T follicular helper cell (primary cell): ENCODE measurements at places on chromosomes 6 and 20.

DNA sequence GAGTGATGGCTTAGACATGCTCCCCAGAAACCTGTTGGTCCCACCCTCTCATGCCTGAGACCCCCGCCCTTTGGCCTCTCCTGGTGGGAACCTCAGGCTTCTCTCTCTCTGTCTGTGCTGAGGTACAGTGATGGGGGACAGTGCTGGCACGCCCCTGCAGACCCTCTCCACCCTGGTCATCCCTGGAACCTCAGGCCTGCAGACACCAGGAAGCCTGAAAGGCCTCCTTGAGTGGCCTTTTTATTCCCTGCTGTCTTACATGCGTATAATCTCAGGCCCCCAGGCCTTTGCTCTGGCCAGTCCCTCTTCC is 78.5 kb upstream of the MAFB start:
- DNase-seq = no peak

DNA sequence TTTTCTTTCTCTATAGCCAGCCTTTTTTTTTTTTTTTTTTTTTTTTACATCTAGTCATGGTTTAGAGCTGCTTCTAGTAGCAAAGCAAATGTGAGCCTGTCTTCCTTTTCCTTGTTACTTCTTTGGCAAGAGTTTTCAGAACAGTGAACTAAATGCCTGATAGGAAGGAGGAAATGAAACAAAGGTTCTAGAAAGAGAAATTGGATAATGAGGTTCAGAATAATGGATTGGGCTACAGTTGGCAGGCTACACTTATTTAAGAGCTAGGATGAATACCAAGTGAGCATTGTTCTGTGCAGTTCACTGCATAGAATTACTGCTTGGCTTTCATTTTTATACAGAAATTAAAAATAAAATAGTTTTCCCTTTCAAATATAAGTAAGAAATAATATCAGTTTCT is 78.6 kb downstream of the HIVEP1 start:
- DNase-seq = no peak

DNA sequence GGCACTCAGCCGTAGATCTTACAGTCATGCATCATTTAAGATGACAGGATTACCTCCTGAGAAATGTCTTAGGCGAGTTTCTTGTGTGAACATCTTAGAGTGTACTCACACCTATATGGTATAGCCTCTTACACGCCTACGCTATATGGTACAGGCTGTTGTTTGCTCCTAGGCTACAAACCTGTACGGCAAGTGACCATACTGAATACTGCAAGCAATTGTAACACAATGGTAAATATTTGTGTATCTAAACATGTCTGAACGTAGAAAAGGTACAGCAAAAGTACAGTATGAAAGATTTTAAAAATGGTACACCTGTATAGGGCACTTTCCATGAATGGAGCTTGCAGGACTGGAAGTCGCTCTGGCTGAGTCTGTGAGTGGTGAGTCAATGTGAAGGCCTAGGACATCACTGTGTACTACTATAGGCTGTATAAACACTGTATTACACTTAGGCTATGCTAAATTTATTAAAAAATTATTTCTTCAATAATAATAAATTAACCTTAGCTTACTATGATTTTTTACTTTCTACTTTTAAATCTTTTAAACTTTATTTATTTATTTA is 541 bp upstream of the IL20RA start:
- no peak for DNase-seq

- no peak for DNase-seq
Measured at GRCh38 chr6:144248476-144249301, 36.4 kb upstream of the UTRN start.

DNA sequence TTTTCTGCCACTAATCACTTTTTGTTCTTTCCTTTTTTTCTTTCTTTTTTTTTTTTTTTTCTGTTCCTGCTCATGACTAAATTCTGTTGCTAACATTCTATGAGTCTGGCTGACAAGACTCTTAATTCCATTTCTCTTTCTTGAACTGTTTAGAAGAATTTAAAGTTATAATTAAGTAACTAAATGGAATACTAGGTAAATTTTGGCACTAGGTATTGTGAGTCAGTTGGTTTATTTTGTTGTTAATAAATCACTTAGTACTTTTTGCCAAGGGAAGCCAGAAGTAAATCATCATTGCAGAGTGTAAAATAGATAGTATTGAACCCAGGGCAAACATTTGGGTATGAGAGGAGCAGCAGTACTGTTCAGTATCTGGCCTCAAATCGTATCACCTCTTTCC is 42.0 kb upstream of the PRDM1 start:
- no peak for DNase-seq

DNA sequence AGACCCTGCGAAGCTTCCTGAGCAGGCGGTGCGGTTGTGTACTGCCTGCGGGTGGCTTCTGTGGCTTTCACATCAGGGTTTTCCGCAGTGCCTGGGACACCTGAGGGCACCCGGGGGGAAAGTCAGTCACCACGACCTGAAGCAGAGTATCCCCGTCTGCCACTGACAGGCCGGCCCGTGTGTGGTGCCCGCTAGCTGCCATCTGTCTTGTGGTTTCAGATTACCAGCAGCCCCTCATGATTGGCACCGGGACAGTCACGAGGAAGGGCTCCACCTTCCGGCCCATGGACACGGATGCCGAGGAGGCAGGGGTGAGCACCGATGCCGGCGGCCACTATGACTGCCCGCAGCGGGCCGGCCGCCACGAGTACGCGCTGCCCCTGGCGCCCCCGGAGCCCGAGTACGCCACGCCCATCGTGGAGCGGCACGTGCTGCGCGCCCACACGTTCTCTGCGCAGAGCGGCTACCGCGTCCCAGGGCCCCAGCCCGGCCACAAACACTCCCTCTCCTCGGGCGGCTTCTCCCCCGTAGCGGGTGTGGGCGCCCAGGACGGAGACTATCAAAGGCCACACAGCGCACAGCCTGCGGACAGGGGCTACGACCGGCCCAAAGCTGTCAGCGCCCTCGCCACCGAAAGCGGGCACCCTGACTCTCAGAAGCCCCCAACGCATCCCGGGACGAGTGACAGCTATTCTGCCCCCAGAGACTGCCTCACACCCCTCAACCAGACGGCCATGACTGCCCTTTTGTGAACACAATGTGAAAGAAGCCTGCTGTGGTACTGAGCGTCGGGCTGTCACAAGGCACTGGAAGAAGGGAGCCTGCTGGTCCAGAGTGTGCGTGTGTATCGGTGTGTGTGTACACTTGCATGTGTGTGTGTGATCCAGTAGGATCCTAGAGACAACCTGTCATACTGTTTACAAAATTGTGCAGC is 54.4 kb downstream of the GOPC start:
- DNase-seq = peak; percentile 14

DNA sequence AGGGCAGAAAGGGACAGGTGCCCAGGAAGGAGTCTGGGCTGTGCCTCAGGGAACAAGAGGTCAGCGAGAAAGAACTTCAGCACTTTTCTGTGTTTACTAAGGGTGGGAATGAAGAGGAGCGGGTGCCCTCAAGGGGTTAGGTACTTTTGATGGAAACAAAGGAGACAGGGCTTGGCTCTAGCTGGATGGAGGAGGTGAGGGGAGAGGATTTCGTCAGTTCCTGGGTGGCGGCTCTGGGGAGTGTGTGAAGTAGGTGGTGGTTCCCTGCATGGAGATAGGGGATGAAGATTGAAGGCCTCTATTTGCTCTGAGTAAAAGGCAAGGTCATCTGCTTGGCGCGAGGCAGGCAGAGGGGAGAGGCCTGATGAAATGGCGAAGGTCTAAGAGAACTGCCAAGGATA is 40.0 kb upstream of the ANKRD60 start:
- DNase-seq = no peak

GRCh38 chr6:72894091-72894490 is 272.2 kb downstream of the KCNQ5 start:
- DNase-seq = no peak

- no peak for DNase-seq
Measured at GRCh38 chr20:1300083-1300840, 28.7 kb downstream of the SDCBP2 start.

DNA sequence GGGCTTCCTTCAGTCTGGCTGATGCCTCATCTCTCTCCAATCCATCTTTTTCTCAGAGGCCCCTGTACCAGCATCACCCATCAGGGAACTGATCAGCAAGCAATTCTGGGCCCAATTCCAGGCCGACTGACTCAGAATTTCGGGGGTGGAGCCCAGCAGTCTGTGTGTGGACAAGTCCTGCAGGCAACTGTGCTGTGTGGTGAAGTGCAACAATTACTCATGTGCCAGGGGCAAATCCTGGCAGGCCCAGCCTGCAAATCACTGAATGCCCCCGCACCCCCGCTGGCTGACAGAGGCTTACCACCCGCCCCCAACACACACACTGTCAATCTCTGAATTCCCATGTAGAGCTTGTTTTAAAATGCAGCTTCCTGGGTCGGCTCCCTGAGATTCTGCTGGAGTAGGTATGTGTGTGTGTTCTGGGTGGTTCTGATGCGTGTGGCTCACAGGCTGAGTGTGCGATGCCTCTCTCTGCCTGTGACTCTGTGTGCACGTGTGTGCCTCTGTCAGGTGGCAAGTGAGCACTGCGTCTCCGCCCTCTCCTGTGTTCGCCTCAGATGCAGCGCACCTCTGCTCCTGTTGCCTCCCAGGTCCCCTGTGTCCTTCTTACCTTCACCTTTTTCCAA is 45.4 kb downstream of the SSR1 start:
- DNase-seq = no peak
